ENCODE measurements at places on chromosomes 6 and 20.
A peak's percentile ranks its signal among the peaks of the same experiment; 100 is the strongest.

DNA sequence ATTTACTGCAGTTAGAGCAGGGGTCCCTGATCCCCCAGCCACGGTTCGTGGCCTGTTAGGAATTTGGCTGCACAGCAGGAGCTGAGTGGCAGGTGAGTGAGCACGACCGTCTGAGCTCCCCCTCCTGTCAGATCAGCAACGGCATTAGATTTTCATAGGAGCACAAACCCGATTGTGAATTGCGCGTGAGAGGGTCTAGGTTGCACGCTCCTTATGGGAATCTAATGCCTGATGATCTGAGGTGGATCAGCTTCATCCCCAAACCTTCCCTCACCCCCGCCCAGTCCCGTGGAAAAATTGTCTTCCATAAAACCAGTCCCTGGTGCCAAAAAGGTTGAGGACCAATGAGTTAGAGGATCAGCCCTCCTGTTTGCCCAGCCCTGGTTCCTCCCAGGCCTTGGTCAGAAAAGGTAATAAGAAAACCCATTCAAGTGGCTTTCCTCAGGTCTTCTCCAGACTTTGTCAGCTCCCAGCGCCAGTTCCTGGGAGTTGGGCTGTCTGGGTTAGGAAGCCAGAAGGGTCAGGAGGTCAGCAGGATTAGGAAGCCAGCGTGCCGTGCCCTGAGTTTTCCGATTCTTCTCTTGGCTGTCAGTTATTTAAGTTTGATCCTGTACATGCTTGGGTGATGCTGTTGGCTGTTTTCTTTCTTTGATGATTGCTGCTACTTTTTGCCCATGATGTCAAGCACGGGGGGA is 139.9 kb upstream of the PMEPA1 start:
- DNase-seq: no peak

- DNase-seq: no peak
Observed at GRCh38 chr6:33926451-33926850, 122.6 kb upstream of the MLN start.

DNA sequence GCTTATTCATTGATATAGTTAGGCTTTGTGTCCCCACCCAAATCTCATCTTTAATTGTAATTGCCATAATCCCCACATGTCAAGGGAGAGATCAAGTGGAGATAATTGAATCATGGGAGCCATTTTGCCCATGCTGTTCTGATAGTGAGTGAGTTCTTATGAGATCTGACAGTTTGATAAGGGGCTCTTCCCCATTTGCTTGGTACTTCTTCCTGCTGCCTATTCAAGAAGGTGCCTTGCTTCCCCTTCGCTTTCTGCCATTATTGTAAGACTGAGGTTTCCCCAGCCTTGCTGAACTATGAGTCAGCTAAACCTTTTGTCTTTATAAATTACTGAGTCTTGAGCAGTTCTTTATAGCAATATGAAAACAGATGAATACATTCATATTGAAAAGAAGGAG is 45.6 kb downstream of the CENPW start:
- no peak for DNase-seq

- DNase-seq: no peak
Observed at GRCh38 chr20:33811776-33812151, 616 bp downstream of the CHMP4B start.

GRCh38 chr20:24808616-24809015 is 140.5 kb upstream of the CST7 start:
- DNase-seq: no peak

DNA sequence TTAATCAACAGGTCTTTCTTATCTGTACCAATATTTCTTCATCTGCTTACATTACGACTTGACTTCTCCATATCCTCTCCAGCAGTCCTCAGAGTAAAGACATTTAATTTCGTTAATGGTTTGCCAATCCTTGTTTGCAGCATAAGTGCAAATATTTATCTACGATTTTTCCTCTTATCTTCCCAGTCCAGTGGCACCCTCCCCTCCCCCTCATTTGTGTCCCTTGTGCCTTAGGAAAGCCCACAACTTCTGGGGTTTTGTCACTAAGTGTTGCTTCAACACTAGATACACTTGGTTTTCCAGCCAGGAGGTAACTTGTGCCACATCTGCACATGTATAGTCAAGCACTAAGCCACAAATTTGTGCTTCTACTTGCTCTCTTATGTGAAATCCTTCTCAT is 327.2 kb downstream of the CBLN4 start:
- DNase-seq: no peak

DNA sequence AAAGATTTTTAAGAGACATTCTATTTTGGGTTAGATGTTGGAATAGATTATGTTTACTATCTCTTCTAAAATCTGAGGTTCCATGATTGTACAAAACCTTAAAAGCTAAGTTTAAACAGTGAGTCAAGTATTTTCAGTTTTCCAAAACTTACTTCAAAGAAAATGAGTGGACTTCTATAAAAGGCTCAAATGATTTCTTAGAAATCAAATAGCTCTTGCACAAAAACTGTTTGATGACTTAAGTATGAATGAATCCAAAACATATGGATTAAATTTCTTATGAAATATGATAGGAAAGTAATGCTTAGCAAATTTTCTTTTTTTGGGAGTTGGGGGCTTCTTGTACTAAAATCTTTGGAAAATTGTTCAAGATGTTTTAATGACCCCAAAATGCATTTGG is 837.3 kb upstream of the SLC35B3 start:
- no peak for DNase-seq

- no peak for DNase-seq
Observed at GRCh38 chr6:141029908-141030307, 1102.8 kb upstream of the GJE1 start.

DNA sequence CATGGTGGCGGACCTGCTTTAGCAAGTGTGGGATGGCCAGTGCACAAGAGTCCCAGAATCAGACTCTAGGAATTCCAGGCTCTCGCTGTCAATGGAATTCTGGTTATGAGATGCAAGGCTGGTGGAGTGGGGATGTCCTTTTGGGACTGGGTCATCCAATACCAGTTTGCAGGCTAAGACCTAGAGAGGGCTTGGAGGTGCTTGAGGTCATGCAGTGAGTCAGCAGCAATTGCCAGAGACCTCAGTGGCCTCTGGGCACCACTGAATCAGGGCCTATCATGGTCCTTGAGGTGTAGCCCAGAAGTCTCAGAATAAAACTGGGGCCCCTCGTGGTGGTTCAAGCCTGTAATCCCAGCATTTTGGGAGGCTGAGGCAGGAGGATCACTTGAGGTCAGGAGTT is 1.4 kb upstream of the SCRT2 start:
- DNase-seq: no peak

DNA sequence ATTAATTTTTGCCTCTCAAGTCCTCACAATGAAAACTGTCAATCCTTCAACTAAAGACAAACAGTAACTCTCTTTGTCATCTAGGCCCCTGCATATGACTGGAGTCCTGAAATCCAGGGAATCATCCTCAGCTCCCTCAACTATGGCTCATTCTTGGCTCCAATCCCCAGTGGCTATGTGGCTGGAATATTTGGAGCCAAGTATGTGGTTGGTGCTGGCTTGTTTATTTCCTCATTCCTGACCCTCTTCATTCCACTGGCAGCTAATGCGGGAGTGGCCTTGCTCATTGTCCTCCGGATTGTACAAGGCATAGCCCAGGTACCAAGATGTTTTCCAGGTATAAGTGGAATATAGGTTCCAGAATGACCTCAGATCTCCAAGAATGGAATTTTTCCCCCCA is 15.4 kb downstream of the SLC17A4 start:
- no peak for DNase-seq

GRCh38 chr6:144899161-144899560 is 614.0 kb downstream of the UTRN start:
- DNase-seq: no peak

GRCh38 chr6:127069659-127070279 is 48.7 kb upstream of the RSPO3 start:
- no peak for DNase-seq

- DNase-seq: peak; percentile 78
Observed at GRCh38 chr20:8721098-8721497, 347.8 kb upstream of the PLCB4 start.

DNA sequence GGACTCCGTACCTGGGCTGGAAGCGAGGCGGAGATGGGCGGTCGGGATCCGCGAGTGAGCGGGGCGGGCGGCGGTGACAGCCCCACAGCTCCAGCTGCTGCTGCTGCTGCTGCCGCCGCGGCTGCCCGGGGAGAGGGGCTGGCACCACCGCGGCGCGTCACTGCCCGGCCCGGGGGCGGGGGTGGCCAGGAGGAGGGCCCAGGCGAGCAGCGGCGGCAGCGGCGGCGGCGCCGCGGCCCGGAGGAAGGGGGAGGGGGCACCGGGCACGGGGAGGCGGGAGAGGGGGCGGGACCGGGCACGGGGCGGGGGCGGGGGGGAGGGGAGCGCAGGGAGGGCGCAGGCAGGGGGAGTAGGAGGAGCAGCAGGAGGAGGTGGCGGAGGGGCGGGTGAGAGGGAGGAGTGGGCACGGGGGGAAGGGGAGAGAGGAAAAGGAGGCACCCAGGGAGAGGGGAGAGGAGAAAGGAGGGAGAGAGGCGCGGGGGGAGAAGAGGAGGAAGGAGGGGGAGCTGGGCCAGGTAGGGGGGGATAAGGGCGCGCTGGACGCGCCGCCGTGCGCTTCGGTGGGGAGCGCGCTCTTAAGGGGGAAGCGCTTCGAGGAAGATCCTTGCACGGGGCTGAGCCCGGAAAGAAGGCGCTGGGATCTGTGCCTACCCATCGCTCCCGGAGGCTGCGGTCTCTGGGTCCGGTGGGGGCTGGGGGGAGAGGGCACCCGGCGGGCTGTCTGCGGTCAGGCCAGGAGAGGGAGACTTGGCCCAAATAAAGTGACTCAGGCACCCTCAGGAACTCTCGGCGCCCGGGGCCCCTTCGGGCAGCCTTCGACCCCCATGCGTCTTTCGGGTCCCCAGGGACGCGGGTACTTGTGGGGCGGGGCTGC is 101.5 kb downstream of the NOL4L start:
- peak; percentile 37 for DNase-seq

GRCh38 chr6:46412662-46413061 is 78.6 kb downstream of the RCAN2 start:
- DNase-seq: no peak

DNA sequence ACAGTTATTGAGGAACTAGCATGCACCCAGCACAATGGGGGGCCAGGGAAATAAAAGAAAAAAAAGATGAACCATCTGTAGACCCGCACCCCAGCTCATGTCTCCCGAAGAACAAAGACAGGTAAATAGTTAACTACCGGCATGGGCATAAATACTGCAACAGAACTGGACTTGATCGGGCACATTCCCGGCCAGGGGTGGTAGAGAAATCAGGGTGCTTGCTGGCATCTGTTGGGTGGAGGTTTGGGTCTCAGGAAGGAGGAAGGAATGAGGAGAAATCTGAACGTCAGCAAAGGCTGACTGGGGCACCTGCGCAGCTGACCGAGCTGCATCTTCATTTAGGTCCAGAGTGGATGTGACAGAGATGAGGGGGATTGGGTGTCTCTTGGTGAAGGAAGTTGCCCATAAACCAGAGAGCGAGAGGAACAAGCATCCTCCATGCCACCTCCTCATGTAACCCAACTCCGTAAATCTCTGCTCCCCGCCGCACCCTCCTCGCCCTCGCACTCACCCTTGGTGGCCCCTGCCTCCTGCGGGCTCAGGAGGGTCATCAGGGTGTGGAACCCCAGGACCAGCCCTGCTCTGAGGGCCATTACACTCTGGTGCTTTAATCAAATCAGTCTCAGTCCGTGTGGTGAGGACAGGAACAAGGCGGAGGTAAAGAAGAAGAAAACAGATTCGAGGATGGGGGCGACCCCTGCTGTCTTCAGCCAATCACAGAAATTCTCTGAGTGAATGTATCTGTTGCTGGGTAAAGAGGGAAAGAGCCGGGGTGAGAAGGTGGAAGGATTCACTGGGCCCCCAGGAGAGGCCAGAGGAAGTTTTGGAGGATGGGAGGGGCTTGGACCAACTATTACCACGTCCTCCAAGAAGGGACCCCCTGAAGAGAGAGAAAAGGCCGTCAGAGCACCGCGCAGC is at the start of gene HLA-DOA:
TSS of gene HLA-DOA (minus strand) at position 648 of the 918 bp plus-strand sequence.
- no peak for DNase-seq

GRCh38 chr20:2449386-2449785 is 21.2 kb downstream of the SNRPB start:
- no peak for DNase-seq

DNA sequence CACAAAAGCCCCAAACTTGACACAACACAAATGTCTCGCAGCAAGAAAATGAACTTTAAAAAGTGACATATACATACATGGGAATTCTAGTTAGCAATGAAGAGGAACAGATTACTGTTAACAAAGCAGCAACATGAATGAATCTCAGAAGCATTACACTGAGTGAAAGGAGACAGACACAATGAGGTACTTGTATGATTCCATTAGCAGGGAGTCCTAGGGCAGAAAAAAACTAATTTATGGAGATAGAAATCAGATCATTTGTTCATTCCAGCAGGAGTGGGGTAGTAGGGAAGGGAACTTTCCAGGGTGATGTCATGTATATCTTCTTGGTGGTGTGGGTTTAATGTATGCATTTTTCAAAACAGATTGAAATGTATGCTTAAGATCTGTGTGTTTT is 524.4 kb downstream of the KIF16B start:
- DNase-seq: peak; percentile 4

DNA sequence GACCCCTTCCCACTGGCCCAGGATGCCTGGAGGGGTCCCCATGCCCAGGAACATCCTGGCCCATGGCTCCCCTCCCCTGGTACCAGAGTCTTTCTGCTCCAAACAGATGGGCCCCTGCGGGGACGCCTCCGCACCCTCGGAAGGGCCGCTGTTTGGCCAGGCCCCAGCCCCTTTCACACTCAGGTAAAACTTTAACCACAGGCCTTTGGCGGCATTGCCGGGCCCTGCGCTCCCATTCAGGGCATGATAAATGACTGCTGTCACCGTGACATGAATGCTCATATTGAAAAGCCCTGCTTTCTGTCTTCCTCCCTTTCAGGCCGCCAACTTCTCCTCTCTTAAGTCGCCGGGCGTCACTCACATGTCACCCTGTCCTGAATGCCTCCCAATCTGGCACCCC is 141.5 kb upstream of the TOP1 start:
- DNase-seq: no peak

GRCh38 chr6:161215193-161215592 is 58.7 kb downstream of the AGPAT4 start:
- peak; percentile 48 for DNase-seq

- no peak for DNase-seq
Observed at GRCh38 chr6:144657691-144658090, 372.6 kb downstream of the UTRN start.

GRCh38 chr20:35561268-35561667 is 19.4 kb downstream of the ERGIC3 start:
- DNase-seq: peak; percentile 5

GRCh38 chr20:41300383-41300782 is 17.1 kb downstream of the ZHX3 start:
- DNase-seq: no peak

- DNase-seq: no peak
Observed at GRCh38 chr20:47654370-47654769, 130.9 kb downstream of the SULF2 start.

DNA sequence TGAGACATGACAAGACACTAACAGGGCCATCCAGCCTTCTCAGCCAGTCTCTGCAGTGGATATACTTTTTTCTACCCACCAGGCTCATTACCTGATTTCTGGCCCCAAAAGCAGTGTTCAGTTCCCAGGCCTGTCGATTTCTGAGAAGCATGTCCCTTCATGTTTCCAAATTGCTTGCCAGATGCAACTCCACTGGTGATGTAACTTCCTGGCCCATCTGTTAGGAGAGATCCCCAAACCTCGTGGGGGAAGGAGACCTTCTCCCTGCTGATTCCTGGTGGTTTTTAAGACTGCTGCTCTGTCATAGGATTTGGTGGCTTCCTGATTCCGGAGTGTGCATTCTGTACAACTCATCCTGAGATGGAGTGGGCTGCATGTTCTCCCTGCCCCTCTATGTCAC is 31.6 kb upstream of the MRPS10 start:
- DNase-seq: peak; percentile 48

Measured in inflammatory macrophage treated with lipopolysaccharide for 1 hour (primary cell).